ENCODE measurements at places on chromosomes 6 and 20.

GRCh38 chr6:37077905-37078296, 72.4 kb downstream of the FGD2 start:
- no peak for DNase-seq

DNA sequence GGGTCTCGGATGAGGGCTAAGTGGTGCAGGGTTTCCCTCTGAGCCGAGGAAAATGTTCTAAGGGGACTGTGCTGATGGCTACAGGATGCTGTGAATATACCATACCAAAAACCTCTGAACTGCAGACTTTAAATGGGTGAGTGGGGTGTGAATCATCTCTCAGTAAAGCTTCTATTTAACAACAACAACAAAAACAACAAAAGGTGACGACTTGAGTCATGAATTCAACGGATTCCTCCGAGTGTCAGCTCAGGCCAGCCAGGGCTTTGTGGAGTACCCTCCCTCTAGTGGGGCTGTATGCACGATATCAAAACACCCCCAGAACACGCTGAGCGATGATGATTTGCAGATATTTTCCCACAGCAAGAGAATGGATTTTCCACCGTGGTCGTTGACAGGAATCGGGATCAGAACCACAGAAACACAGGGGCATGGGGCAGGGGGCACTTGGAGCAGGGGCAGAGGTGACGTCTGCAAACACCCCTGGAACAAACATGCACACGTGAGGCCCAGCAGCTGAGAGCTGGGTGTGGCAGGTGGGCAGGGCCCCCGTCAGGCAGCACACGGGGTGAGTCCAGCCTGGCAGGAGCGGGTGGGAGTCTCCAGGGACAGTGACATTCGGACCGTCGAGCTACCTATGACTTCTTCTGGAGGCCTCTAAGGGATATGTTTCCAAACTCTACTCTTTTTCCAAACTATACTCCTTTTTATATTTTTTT, 38.6 kb downstream of the SLC2A4RG start:
- DNase-seq = no peak

DNA sequence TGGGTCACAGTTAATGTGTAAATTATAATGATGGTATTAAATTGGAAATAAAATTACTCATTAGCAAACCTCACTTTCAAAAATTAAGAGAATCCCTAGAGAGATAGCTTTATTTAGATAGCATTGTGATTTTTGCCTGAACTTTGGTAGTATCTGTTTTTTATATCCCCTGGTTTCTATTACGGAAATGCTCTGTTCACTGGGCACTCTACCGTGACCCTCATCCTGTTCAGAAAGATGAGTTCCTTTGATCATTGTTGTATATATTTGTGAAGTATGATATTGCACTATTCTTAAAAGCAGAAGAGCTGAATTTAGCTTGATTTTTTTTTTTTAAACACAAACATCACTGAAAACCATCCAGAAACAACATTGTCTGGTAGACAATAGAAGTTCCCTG, 1143.8 kb upstream of the MAP3K7 start:
- DNase-seq = no peak

DNA sequence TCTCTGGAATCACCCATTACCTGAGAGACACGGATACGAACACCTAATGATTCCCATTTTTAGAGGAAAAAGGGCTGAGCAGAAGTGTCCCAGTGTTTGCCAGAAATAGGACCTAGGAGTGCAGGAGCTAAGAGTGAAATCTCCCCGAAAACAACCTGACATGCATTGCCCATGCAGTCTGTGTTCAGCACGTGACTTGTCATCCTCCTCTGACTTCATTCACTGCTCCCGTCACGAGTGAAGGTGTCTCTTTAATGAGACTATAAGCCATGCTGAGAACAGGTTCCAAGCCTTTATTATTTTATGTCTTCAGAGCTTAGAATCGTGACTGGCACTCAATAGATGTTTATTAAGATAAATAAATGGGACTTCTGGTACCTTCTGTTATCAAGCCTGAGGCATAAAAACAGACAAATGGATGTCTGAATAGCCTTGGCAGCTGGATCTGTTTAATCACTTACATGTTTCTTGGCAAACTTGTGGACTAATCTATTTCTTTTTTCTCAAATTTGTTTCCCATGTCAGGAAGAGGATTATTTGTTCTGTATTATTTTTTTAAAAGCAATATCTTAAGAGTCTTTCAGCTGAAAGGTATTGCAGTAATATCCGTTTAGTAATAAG, 3.7 kb upstream of the MLIP start:
- no peak for DNase-seq

DNA sequence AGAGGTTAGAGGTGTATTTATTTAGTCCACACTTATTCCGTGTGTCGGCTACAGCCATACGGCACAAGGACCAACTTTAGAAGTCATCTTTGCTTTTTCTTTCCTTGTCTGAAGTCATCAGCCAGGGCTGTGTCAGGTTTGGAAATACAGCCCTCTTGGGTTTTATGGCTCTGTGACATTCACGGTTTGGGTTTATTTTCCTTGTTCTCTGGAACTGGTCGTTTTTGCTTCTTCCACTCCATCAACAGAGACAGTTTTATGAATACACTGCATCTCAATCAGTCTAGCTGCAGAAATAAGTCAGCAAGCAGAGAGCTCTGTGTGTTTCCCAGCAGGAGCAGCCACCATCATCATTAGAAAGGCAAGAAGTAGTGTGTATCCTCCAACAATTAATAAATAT, 132.5 kb downstream of the TBC1D7 start:
- DNase-seq = no peak

- DNase-seq = no peak
These were observed 16.8 kb downstream of the SOX4 start for GRCh38 chr6:21610341-21610740.

DNA sequence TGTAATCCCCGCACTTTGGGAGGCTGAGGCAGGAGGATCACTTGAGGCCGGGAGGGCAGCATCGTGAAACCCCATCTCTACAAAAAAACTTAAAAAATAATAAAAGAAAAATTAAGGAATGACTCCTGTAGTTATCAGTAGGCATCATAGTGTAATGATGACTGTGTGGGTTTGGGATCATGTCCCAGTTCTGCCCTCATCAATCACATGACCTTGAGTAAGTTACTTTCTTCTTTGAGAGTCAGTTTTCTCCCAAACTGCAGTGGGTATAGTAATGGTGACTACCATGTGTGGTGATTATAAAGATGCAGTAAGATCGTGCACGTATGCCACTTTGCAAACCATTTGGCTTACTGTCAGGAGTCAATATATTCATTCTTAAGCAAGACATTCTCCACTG, 89.2 kb downstream of the TXNDC5 start:
- no peak for DNase-seq

GRCh38 chr20:58707770-58708169, 15.2 kb downstream of the NPEPL1 start:
- DNase-seq = no peak

- DNase-seq = no peak
These were observed 21.3 kb downstream of the HLA-E start for GRCh38 chr6:30510419-30511168.

GRCh38 chr6:66771626-66772025, 1064.6 kb upstream of the EYS start:
- no peak for DNase-seq

DNA sequence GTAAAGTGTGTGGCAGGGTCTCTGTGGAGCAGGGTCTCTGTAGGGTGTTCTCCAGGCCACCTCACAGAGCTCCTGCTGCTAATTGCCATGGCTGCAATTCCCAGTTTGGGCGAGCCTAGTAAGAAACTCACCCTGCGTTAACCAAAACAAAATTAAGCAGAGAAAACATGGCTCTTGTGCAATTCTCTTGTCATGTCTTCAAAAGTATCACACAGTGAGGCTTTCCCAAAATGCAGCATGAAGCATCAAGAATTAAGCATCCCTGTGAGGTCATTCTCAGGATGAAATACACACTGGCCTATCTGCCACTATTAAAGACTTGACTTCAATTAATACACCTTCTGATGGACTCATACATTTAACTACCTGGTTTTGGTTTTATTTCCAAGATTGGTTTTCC, 72.8 kb downstream of the KIF13A start:
- DNase-seq = no peak

DNA sequence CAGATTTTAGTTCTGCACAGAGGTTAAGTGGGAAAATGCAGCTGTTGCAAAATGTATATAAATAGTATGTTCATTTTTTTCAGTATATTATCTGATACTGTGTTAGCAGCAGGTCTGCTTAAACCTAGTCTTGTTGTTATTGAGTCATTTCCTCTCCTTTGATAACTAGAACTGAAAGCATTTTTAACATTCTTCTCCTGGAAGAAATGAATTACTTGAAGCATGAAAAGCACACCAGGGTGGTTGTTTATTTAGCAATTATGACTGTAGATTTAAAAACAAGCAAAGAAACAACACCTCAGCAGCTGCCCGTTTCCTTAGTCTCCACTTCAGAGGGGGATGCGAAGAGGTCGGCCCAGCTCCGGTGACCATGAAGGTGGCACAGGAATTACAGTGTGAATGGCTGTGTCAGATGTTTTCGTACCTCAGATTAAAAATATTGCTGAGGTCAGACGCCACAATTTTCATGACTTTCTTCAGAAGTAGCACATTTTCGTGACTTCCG, 53.5 kb downstream of the GOPC start:
- DNase-seq = no peak

DNA sequence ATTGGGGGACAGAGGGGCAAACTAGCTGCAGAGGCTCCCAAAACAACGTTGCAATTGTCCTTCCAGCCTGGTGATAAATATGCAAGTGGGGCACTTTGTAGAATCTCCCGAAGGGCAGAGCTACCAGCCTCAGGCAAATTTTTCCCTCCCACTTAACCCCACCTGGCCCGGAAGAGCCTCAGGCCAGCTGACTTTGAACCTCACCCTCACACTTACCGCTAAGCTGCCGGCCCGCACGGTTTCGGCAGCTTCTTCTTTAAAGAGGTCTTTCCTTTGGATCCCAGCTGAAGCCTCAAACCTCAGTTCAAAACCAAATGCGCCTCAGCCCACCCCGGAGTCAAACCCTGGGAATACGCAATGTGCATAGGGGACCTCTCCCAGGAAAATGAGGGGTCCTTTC, 2.5 kb downstream of the OVOL2 start:
- no peak for DNase-seq

DNA sequence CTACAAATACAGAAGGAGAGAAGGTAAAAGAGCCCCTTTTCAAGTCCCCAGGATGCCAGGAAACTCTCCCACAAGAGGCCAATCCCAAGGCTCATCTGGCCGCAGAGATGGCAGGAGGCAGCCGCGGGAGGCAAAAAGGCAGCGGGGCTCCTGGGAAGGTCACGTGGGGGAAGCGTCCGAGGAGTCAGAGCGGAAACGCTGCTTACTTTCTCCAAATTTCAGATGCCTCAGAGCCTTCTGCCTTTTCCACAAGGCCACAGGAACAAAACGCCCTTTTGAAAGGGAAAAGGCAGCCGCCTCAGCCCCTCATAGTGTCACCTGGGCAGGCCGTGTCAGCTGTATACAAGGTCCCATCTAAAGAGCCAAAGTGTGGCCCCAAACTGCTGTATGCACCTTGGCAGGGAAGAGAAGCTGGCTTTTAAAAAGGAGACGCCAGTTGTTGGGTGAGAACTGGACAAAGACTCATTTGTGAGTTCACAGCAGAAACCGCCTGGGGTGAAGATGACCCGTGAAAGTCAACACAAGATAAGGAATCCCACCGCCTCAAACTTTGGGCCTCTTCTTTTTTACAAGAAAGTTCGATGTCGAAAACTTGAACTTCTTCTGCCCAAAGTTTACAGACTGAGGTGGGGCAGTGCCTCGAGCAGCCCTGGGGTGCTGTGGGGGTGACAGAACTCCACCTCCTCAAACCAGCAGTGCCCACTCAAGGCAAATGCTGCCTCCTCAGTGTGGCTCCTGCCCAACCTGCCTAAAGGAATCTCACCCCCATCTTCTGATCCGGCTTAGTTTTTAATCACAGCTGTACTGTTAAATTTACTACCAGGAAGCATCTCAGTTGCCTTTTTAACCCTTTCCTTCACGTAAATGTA, 45.4 kb downstream of the EZR start:
- DNase-seq = no peak

- no peak for DNase-seq
These were observed 872.4 kb upstream of the SLC35B3 start for GRCh38 chr6:9307786-9308185.

DNA sequence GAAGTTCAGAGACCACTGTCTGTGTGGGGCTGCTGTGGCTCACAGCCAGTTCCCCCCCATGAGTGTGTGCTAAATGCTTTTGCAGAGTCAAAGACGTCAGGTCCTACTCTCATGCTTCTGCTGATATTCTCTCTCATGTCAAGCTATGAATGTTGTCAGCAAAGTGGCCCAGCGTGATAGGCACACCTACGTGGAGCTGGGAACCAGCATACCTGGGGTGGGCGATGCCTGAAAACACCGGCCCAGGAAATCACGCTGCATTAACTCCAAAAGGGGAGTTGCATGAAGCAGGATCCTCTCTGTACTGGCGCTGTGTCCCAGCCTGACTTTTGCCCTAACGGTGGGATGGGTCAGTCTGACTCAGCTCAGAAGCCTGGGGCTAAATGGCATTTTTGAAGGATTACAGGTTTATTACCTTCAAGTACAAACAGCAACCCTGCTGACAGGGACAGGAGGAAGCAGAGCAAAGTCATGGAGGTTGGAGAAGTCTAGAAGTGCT, 9.0 kb upstream of the MRPS10 start:
- no peak for DNase-seq

GRCh38 chr6:131967948-131968347, 16.8 kb upstream of the CCN2 start:
- no peak for DNase-seq

- DNase-seq = no peak
These were observed 15.9 kb upstream of the ITPR3 start for GRCh38 chr6:33604941-33605854.

- DNase-seq = no peak
These were observed 398.6 kb downstream of the KHDRBS2 start for GRCh38 chr6:61887423-61887822.

GRCh38 chr6:133410638-133411435, 169.7 kb downstream of the EYA4 start:
- no peak for DNase-seq

DNA sequence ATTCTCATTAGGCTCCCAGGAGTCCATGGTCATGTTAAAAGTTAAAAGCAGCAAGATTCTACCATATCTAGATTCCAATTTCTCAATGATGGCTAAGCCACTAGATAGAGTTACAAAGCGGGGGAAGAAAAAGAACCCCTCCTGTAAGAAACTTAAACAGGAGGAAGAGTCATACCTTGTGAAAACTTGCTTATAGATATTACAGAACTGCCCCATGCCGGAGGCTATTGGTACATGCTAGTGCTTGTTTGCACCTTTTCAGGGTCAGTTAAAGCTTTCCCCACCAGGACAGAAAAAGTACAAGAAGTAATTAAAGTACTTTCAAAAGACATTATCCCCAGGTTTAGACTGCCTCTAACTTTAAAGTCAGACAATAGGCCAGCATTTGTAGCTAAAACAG, 15.5 kb upstream of the GSTA3 start:
- DNase-seq = no peak
